Heart right ventricle (tissue), 16 donors: ENCODE measurements at places on chromosomes 5 and 9.

DNA sequence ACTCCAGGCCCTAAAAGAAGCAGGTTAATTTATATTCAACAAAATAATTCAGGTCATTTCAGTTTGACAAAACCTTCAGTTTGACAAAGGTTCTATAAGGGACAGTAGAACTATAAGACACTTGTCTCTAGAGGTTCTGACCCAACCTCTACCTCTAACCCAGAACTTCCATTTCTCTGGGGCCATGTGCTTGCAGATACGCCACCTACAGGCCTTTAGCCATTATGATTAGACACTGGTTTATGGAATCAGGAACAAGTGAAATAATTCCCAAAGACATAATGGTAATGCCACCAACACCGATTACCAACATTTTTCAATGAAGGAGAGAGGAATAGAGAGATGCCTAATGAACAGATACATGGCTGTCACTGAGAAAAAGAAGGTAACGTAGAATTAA lies 733.9 kb downstream of the PRELID2 start:
- DNase-seq = no peak

DNA sequence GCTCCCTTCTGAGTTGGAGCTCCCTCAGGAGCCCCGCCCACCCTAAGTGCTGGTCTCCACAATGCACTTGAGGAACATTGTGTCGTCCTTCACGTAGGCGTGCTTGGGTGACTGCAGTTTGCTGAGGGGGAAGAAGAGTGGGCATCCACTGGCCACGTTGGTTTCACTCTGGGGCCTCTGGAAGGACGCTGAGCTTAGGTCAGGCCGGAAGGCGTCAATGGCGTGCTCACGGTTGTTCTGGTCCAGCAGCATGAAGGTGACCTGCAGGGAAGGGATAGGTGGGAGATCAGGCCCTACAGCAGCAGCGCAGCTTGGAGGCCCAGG lies 21.7 kb downstream of the TRAF1 start:
- no peak for DNase-seq

DNA sequence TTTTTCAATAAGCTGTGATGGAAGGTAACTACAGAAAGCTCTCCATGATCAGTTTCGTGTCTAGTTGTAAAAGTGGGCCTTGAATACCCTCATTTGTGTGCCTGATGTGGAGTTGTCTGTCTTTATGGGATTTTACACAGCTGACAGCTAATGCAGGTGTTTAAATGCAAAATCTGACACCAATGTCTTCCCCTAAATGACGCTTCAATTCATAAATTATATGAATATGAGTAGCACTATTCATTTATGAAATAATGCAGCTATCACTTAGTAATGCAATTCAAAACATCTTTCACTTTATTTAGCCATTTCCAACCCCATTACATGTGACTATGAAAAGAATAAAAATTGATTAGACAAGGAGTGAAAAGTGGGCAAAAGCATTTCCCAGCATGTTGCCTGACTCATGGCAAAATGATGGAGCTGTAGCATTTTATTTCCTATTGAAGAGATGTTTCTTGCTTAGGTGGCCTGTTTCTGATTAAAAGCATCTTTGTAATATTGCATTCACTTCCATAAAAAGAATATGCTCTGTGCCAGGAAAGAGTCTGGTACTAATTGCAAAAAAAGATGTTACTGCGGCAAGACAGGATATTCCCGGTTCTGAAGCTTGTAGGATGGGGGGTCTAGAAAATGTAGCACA lies 116.7 kb upstream of the HAPLN1 start:
- DNase-seq = no peak

- no peak for DNase-seq
Observed at GRCh38 chr5:154757814-154758406, 2.7 kb downstream of the LARP1 start.

DNA sequence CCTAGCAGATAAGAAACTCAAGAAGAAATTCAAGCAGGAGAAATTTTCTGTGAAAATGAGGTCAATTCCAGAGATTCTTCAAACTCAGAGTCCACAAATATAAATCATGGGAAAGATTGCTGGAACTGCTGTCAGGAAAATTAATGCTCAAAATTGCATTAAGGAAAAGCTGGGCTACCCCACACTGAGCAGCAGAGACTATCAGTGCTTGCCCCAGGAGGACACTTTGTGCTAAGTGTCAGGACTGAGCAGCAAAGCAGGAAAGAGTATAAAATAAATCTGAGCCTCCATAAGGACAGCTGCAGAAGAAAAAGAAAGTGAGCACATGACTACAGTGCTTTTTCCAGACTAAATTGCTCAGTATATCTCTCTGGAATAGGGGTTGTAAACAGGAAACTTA lies 81.6 kb downstream of the RGS7BP start:
- DNase-seq = no peak
